Activated CD4-positive, alpha-beta T cell treated with anti-CD3 and anti-CD28 coated beads for 36 hours (primary cell): ENCODE measurements at places on chromosomes 1 and 21. TPM values are rescaled to one million over a fixed set of nuclear protein-coding genes. Genes with fewer than 3 reads are reported as not detected.
A peak's percentile ranks its signal among the peaks of the same experiment; 100 is the strongest.

The SNRPE gene
- total RNA-seq, result 416 TPM

DNA sequence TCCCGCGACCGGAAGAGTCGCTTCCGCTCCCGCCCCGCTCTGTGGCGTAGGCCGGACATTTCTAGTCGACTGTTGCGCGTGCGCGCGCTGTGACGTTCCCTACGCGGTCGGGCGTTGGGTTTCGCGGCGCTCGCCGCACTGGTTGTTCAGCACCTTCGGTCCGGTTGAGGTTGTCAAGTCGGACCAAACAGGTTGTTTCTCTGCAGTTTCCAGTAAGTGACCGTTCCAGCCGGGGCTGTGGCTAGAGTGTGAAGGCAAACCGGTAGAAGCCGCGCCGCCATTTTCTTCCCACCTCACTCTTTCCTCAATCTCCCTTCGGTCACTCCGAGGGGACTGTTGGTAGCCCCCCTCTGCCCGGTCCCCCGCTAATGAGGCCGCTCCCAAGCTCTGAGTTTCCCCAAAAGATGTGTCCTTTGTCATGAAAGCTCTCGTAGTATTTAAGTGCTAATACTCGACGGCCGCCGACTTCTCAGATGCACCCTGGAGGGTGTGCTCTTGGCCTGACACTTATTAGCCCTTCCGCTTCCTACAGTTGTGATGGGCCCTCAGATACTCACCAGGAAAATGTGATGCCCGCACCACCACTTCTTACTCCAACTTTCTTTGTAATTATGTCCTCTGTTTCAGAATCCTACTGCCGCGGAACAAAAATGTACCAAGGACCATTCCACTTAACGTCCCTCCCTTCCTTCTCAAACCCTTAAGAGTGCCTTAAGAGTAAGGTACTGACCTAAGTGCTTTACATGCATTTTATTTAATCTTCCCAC, 56.3 kb downstream of the TRAF5 start:
- peaks cover 7% of the 10 kb centered on the region for H3K36me3 ChIP-seq
- peaks cover 47% of the 10 kb centered on the region for H3K4me1 ChIP-seq
- H3K27ac ChIP-seq, result peak overlapping the region; percentile 98
- H3K4me3 ChIP-seq, result peak overlapping the region; percentile 88

DNA sequence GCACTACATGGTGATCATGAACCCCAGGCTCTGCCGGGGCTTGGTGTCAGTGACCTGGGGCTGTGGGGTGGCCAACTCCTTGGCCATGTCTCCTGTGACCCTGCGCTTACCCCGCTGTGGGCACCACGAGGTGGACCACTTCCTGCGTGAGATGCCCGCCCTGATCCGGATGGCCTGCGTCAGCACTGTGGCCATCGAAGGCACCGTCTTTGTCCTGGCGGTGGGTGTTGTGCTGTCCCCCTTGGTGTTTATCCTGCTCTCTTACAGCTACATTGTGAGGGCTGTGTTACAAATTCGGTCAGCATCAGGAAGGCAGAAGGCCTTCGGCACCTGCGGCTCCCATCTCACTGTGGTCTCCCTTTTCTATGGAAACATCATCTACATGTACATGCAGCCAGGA, 589 bp downstream of the OR2W3 start:
- no peaks in the 10 kb centered on the region for H3K27me3 ChIP-seq
- no peaks in the 10 kb centered on the region for H3K4me1 ChIP-seq
- DNase-seq, result no peak
- no peak overlapping the region for H3K4me3 ChIP-seq
- no peaks in the 10 kb centered on the region for H3K36me3 ChIP-seq

- peaks cover 4% of the 10 kb centered on the region for H3K27me3 ChIP-seq
- no peaks in the 10 kb centered on the region for H3K36me3 ChIP-seq
- no peak overlapping the region for H3K4me3 ChIP-seq
- no peak overlapping the region for H3K27ac ChIP-seq
- H3K4me1 ChIP-seq, result no peaks in the 10 kb centered on the region
These were observed 79.6 kb downstream of the PROX1 start for GRCh38 chr1:214067397-214067796.

The RGS8 gene
- not detected for total RNA-seq

DNA sequence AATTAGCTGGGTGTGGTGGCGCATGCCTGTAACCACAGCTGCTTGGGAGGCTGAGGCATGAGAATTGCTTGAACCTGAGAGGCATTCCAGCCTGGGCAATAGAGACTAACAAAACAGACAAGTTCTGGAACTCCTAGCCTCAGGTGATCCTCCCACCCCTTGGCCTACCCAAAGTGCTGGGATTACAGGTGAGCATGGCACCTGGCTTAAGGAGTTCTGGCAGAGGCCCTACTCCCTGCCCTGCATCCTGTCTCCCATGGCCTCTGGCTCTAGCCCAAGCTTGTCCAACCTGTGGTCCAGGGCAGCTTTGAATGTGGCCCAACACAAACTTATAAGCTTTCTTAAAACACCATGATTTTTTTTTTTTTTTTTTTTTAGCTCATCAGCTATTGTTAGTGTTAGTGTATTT, 20.4 kb downstream of the TOMM20 start:
- H3K4me3 ChIP-seq, result no peak overlapping the region
- no peak for DNase-seq
- H3K36me3 ChIP-seq, result peaks cover 53% of the 10 kb centered on the region

DNA sequence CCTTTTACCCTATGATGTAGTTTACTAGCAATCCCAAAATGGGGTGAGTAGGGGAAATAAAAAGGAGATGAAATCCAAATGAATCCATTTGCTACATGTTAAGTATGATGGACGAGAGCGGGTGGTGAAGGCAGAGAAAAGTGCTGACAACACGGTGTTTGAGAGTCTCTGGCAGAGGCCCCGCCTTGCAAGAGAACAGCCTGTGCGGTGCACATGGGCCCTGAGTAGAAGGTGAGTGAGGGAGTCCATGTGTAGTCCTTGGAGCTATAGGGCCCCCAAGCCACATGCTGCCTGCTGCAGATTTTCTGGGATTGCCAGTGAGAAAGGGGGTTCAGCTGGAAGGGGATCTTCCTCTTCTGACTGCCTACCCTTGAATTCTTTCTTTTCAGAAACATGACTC, 177.1 kb downstream of the TNR start:
- H3K27me3 ChIP-seq, result peaks cover 18% of the 10 kb centered on the region
- no peak for DNase-seq
- no peaks in the 10 kb centered on the region for H3K36me3 ChIP-seq
- no peak overlapping the region for H3K27ac ChIP-seq
- no peaks in the 10 kb centered on the region for H3K4me1 ChIP-seq
